Kidney tubule cell (primary cell): ENCODE measurements at places on chromosomes 16 and 17.
A peak's percentile ranks its signal among the peaks of the same experiment; 100 is the strongest.

- DNase-seq, result no peak
Measured at GRCh38 chr16:65285128-65286048, 163.5 kb upstream of the CDH11 start.

DNA sequence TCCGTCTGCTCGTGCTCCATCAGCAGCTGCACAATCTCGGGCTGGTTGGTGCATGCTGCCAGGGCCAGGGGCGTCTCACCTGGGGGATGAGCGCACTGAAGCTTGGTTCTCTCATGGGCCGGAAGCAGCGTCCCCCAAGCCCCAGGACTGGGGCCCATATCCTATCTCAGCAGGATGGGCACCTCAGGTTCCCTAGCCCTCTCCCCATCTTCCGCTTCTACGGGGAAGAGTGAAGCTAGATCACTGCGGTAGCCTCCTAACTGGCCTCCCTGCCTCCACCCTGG lies 24.8 kb downstream of the TRPV3 start:
- no peak for DNase-seq

GRCh38 chr17:7750321-7750821 lies 32.8 kb downstream of the DNAH2 start:
- DNase-seq, result peak; percentile 85

- no peak for DNase-seq
Measured at GRCh38 chr17:29289852-29290251, 4.1 kb downstream of the NUFIP2 start.

- DNase-seq, result no peak
Measured at GRCh38 chr16:68083239-68083781, 1.9 kb upstream of the NFATC3 start.

GRCh38 chr16:2769100-2769529 lies 8.0 kb downstream of the ELOB start:
- DNase-seq, result no peak

DNA sequence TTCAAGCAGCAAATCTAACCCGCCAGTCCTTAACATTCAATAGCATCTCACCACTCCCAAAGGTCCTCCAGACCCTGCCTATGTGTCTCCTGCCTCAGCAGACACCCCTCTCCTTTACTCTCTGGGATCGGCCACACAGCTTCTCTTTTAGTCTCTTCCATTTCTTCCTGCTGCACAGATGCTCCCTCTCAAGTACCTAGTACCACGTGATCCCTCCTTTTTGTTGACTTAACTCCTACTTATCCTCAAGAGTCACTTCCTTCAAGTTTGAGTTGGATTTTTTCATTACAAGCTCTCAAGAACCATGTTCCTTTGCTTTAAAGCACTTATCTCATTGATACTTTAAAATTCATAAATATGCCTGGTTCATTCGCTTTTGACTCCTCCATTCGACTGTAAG lies 24.9 kb downstream of the AMFR start:
- DNase-seq, result no peak

DNA sequence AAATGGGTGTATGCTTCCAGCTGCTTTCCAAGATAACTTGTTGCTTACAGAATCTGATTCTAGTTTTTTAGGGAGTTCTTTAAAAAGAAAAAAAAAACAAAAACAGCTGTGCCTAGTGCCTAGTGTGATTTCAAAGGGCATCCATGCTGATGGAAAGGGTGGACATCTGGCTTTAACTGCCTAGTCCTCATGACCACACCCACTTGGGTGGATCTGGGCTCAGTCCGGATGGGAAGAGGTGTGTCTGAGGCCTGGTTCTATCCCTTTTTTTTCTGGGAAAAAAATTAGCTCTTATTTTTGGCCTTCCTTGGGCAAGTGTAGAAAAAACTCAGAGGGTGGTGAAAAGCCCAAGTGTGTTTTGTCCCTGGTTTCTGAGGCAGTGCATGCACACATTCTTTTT lies 132.3 kb upstream of the CDH11 start:
- DNase-seq, result no peak

GRCh38 chr16:59899940-59900339 lies 1165.8 kb upstream of the GOT2 start:
- no peak for DNase-seq
